CD4-positive, alpha-beta T cell treated with Interleukin-21 for 1 hour (primary cell): ENCODE measurements at places on chromosomes 6 and 20.
A peak's percentile ranks its signal among the peaks of the same experiment; 100 is the strongest.

- DNase-seq: no peak
Measured at GRCh38 chr6:5569491-5569890, 308.2 kb downstream of the FARS2 start.

GRCh38 chr6:11462742-11463397 is 74.7 kb upstream of the TMEM170B start:
- peak; percentile 5 for DNase-seq

DNA sequence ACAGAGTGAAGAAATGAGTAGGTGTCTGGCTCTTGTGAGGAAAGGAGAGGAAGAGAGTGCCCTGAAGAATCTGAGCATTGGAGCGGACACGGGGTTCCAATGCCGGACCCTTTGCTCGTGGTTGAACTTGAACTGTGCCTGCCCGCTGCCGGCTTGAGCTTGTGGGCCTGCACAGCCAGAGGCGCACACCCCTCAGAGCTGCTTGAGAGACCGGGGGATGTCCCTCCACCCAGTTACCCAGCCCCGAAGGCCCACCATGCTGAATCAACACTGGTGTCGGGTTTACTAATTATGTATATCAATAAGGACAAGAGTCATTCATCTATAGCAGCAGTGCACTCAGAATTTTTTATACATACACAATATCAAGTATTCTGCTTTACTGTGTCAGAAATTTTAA is 218.3 kb upstream of the CST7 start:
- no peak for DNase-seq

DNA sequence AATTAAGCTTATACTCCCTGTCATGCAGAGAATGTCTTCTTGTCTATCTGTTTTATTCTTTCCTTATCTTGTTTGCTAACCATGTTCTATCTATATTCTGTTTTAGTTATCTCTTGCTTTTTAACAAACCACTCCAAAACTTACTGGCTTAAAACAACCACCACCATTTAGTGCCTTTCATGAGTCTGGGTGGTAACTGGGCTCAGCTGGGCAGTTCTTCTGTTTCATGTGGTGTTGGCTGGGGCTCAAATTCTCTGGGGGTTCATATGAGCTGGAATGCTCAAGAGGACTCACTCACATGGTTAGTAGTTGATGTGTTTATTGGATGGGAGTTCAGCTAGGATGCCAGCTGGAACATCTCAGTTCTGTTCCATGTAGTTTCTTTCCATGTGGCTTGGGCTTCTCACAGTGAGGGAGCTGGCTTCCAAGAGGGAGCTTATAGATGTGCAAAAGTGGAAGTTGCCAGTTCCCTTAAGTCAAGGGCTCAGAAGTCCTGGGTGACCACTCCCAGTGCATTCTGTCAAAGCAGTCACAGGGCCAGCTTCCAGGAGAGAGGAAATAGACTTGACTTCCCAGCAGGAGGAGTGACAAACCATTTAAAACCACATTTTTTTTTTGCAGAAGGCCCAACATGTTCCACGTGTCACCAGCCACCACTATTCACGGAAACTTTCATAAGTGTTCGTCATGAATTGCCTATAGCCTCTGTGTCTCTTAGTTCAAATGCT is 70.4 kb downstream of the PLCB4 start:
- DNase-seq: no peak

DNA sequence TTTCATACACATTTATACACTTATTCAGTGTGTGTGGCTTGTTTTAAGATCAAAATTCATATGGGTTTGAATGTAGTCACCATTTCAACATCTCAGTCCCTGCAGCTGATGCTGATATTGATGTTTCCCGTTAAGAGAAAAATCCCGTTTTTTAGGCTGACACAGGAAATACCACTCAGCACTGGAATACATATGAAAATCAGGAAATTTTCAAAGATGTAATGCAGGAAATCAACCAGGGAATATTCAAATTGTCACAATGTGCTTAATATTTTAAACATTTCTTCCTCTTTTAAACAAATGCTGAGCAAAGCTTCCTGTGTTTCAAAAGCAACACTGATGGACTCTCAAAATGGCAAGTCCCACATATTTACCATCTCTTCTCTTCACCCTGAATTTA is 94.5 kb upstream of the MARCKS start:
- DNase-seq: no peak

- no peak for DNase-seq
Measured at GRCh38 chr6:75481936-75482593, 11.5 kb downstream of the FILIP1 start.

GRCh38 chr6:1593958-1594314 is 15.8 kb upstream of the FOXC1 start:
- DNase-seq: no peak

DNA sequence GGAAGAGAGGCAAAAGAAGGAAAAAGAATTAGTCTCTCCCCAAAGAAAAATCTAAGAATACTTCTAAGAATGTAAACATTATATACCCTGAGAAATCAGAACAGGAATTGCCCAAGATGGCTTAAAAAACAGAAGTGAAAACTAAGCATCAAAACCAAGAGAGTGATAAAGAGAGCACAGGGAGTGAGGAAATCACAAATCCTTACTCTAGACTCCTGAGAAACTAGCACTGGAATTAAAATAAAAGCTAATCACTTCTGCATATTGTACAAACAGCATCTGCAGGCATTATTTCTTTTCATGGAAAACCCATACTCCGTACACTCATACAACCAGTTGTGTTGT is 285.7 kb downstream of the BTBD9 start:
- DNase-seq: no peak

DNA sequence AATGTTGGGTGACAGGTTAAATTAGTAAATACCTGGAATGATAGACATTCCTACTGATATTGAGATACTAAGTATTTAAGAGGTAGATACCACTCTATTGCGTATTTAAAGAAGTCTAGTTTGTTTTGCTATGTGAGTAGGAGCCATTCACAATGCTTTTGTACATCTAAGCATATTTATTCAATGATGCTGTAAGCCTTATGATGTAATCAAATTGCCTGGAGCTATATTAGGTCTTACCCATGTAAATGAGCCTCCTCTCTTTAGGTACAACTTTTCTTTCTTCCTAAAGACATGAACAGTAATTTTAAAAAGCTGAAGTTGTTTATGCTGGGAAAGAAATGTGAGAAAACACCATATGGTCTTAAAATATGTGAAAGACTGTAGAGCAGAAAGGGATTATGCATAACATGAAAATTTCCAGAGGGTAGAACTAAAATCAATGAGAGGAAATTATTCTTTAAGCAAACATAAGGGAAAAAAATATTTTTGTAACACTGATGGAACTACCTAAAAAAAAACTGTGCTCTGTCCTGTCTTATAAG is 526.7 kb downstream of the EPHA7 start:
- DNase-seq: no peak
